ENCODE measurements at places on chromosomes 1 and 21. TPM values are rescaled to one million over a fixed set of nuclear protein-coding genes. Genes with fewer than 3 reads are reported as not detected.

The FAM163A gene
- not detected for total RNA-seq

The ABCA4 gene
- total RNA-seq, result 0.06 TPM

The OR6K3 gene
- not detected for total RNA-seq

The CRNN gene
- total RNA-seq, result not detected

The SLFNL1 gene
- 0.09 TPM for total RNA-seq

All from A549 treated with CORT108297 at 1 μM for 4 hours (cell line).